Activated T-helper 17 cell treated with anti-CD3 and anti-CD28 coated beads, Interleukin-2, amount 50 U/mL, for 72 hours (primary cell): ENCODE measurements at places on chromosomes 11 and 22.

DNA sequence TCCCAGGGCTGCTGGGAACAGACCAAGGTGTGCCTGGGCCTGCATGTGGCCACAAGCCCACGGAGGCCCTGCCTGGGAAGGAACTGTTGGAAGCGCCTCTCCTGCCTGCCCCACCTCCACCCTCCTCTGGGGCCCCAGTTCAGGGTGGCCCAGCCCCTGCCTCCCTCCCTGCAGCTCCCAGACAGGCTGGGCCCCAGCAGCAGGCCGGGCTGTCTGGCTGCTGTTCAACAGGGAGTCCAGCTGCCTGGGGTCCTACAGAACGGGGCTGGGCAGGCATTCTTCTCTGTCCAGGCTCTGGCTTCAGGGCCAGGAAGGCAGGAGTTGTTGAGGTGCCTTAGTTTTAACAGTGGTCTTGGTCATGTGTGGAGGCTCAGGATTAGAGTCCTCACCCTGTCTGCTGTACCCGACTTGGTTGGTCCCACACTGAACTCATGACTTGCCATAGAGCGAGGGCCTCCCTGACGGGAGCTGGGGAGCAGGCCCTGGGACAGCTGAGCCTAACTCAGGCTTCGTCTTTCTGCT, 11.8 kb downstream of the PRDM11 start:
- no peak overlapping the region for H3K4me3 ChIP-seq
- no peaks in the 10 kb centered on the region for H3K36me3 ChIP-seq

- H3K27ac ChIP-seq = no peak overlapping the region
- no peak for ATAC-seq
- H3K4me1 ChIP-seq = no peaks in the 10 kb centered on the region
- H3K27me3 ChIP-seq = no peaks in the 10 kb centered on the region
Observed at GRCh38 chr11:61774411-61774810, 18.0 kb downstream of the TMEM258 start.

DNA sequence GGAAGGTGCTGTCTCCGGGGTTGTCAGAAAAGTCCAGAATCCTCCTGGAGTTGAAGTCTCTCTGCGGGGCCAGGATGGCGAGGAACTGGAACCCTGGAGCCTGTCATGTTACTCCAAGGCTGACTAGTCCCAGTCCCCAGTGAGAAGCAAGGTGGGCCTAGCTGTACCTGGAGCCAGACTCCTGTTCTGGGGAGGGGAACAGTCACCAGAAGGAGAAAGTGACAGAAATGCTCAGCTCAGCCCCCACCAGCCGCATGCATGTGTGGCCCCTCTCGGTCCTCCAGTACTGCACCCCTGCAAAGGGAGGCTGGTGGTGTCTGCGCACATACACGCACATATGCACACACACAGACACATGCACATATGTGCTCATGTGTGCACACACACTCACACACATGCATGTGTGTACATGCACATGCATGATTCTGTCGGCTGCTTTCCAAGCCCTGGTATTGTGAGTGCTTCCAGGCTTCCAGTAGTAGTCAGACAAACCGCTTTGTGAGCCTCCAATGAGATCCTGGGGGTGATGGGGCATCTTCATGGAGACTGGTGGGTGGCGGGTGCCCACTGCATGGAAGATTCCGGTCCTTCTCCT, 54.3 kb downstream of the RTL6 start:
- H3K36me3 ChIP-seq = no peaks in the 10 kb centered on the region
- no peaks in the 10 kb centered on the region for H3K27me3 ChIP-seq
- H3K4me3 ChIP-seq = no peak overlapping the region
- H3K4me1 ChIP-seq = no peaks in the 10 kb centered on the region

DNA sequence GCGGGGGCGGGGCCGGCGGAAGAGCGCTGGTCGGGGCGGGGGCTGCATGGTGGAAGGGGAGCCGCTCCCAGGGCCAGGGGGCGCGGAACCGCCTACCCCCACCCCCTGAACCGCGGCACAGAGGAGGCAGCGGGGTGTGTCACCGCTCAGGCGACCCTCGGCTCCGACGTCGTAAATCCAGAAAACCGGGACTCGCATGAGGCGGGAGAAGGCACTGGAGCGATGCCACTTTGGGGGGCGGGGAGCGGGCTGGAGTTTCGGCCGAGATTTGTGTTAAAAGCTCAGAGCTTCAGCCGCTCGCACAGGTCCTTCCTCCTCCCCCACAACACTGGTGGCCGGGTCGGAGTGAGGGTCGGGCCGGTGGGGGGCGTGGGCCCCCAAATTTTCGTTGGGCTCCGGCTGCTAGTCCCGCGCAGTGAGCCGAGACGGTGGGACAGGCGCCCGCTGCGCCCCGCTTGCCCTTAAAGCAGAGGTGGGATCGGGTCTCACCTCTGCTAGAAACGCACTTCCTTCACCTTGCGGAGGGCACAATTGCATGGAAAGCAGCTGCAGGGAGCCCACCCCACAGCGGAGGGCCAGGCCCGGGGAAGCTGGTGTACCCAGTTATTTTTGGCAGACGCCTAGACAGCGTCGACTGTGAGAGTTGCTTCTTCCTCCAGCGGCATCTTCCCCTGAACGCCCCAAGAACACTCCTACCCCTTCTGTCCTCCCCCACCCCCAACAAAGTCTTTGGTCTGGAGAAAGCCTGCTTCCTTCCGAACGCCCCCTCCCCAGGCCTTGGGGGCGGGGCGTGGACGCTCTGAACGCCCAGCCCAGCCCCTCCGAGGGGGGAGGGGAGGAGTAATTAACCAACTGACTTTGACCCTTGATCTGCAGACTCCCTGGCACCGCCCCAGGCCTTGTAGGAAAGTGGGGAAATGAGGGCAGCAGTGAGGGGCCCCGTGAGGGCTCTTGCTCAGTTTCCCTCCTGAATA, 1.1 kb downstream of the OVOL1 start:
- peaks cover 17% of the 10 kb centered on the region for H3K27me3 ChIP-seq
- ATAC-seq = no peak
- H3K4me1 ChIP-seq = peaks cover 15% of the 10 kb centered on the region
- H3K4me3 ChIP-seq = peak overlapping the region; percentile 62

GRCh38 chr22:38043151-38044039, 13.8 kb upstream of the PICK1 start:
- ATAC-seq = no peak
- H3K27ac ChIP-seq = no peak overlapping the region
- H3K4me1 ChIP-seq = no peaks in the 10 kb centered on the region
- no peaks in the 10 kb centered on the region for H3K36me3 ChIP-seq
- peaks cover 3% of the 10 kb centered on the region for H3K27me3 ChIP-seq
- H3K4me3 ChIP-seq = no peak overlapping the region

DNA sequence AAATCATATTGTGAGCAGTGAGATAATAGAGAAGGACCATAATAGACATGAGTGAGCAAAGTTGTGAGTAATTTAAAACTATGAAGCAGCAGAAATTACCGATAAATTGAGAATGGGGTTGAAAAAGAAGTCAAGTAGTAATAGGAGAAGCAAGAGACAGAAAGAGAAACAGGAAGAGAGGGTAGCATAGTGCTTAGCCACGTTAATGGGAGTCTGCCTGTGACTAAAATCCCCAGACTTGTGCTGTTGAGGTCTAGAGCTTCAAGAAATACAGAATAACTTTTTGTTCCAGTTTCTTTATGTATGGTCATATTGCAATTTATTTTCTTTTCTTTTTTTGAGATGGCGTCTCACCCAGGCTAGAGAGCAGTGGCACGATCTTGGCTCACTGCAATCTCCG, 368.7 kb downstream of the METTL15 start:
- no peaks in the 10 kb centered on the region for H3K27me3 ChIP-seq
- no peaks in the 10 kb centered on the region for H3K4me1 ChIP-seq
- H3K4me3 ChIP-seq = no peak overlapping the region
